ENCODE measurements at places on chromosomes 1 and 21.

DNA sequence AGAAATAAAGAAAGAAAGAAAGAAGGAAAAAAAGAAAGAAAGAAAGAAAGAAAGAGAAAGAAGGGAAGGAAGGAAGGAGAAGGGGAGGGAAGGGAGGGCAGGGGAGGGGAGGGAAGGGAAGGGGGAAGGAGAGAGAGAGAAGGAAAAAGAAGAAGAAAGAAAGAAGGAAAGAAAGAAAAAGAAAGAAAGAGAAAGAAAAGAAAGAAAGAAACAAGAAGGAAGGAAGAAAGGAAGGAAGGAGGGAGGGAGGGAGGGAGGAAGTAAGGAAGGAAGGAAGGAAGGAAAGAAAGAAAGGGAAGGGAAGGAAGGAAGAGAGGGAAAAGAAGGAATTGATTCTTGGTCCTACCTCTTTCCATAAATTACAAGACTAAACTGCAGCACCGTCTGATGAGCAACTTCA lies 186.1 kb downstream of the URB2 start:
- DNase-seq: no peak

DNA sequence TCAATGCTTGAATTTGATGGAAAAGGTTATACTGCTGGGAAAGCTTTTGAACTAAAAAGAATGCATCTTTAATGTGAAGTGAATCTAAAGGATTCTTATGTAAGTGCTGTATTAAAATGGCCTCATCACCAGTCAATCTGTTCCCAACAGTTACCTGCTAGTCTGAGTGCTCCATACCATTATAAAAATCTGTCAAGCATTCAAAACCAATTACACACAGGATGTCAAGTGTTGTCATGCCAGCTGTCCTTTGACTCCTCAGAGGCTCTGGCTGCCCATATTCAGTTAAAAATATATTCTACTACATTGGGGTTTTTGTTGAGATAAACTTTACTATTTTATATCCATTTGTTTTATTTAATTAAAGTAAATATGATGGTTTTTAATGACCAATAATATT lies 1587.7 kb downstream of the AMY1C start:
- DNase-seq: no peak

- DNase-seq: peak; percentile 81
These were observed 28.5 kb downstream of the ECE1 start for GRCh38 chr1:21261551-21262292.

DNA sequence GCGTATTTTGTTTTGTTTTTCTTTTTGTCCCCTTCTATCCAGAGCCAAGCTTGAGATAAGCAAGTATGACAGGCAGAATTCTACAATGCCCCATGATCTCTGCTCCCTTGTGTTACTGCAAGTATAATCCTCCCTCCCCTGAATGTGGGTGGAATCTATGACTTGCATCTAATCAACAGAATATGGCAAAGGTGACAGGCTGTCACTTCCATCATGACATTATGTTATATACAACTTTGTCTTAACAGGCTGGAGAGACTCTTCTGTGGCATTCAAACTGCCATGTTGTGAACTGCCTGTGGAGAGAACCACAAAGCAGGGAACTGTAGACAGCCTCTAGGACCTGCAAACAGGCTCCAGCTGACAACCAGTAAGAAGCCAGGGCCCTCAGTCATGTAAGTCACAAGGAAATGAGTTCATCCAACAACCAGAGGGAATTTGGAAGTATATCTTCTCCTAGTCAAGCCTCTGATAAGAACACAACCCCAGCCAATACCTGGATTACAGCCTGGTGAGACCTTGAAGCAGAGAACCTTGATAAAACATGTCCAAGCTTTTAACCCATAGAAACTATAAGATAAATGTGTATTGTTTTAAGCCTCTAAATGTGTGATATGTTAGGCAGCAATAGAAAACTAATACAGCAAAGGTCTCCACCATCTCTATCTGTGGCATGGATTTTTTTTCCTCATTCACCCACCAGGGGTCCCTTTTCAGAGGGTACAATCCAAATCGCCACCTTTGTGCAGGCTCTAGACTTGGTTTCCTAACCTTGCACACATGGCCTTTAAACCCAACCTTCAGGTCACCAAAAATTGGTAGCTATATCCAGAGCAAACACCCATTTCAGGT lies 5.7 kb upstream of the C1orf162 start:
- DNase-seq: no peak
